ENCODE measurements at places on chromosomes 12 and 14.

DNA sequence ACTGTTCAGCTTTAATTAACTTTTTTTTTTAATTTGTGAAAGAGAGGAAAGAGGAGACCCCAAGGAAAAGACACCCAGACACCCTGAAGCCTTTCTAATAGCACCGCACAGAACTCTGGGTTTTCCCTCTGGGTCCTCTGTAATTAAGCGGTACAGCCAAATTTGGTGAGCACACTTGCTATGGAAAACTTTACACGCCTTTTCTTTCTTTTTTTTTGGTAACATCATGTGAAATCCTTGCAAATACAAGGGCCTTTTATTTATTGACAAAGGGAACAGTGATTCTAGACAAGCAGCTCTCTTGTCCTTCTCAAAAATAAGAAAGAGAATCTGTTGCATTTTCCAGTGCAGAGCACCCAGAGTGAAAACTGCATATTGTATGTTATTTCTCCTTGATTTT lies 44.4 kb upstream of the CPM start:
- DNase-seq = no peak

GRCh38 chr12:102963796-102964195 lies 6.3 kb downstream of the ASCL1 start:
- DNase-seq = no peak

- DNase-seq = no peak
Measured at GRCh38 chr14:49623941-49624839, 3.6 kb downstream of the MGAT2 start.

- DNase-seq = no peak
Measured at GRCh38 chr14:104081261-104081835, 4.2 kb upstream of the ASPG start.

DNA sequence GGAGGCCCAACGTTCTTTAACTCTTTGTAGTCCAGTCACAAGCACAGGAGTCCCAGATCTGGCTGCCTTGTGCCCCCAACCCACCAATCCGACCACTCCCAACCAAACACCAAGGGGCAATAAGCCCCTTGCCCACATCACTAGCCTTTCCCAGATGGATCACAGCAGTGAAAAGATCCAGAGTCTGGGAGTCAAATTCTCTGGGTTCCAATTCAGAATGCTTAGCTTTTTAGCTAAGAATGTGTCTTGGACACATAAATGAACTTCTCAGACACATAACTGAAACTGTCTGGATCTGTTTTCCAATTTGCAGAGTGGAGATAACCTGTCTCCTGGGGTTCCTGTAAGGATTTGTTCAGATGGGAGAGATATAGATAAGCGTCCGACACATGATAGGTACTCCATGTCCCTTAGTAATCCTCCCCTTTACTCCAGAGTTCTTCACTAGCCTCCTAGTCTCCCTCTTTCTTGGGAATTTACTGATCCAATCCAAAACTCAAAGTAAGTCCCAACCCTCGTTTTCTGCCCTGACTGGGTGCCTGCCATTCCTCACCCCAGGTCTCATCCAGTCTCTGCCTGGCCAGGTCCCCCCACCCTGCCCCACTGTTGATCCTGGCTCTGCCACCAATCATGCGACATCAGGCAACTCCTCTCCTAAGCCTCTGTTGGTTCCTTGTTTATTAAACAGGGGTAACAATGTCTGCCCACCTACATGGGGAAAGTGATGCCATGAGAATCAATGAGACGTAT lies 439 bp upstream of the TNFRSF1A start:
- DNase-seq = no peak

- DNase-seq = no peak
Measured at GRCh38 chr12:105018776-105019175, 32.7 kb downstream of the NOPCHAP1 start.

- DNase-seq = no peak
Measured at GRCh38 chr14:89212386-89213235, 204.4 kb downstream of the FOXN3 start.

GRCh38 chr14:69535230-69535848 lies 39.3 kb downstream of the CCDC177 start:
- DNase-seq = peak; percentile 52

- DNase-seq = no peak
Measured at GRCh38 chr12:122934722-122935121, 31.5 kb downstream of the ABCB9 start.

DNA sequence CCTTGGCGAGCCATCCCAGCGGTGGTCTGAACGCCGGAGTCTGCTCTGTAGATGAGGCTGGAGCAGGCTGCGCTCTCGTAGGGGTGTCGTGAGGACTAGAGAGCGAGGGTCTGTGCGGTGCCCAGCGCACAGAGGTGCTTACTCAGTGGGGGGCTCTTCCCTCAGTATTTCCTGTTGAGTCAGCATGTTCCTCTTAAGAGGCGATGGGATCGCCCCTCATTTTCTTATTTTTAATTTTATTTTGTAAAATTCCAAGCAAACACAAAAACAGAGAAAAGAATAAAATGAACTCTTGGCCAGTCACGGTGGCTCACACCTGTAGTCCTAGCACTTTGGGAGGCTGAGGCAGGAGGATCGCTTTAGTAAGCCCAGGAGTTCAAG lies 40.8 kb upstream of the BCL7A start:
- DNase-seq = no peak

DNA sequence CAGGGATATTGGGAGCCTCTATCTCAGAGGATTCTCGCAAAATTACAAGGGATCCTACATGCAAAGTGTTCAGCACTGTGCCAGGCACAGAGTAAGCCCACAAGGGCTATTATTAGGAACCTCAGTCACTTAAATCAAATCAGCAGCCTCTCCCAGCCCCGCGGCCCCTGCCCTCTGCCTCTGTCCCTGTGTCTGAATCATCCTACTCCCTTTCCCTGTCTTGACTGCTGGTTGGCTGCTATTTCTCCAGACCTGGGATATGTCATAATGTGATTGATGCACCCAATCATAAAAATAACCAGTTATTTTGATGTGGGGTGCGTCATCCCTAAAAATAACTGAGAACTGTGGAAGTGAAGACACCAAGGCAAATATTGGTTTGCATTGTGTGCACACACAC lies 176.3 kb downstream of the KSR2 start:
- DNase-seq = no peak

DNA sequence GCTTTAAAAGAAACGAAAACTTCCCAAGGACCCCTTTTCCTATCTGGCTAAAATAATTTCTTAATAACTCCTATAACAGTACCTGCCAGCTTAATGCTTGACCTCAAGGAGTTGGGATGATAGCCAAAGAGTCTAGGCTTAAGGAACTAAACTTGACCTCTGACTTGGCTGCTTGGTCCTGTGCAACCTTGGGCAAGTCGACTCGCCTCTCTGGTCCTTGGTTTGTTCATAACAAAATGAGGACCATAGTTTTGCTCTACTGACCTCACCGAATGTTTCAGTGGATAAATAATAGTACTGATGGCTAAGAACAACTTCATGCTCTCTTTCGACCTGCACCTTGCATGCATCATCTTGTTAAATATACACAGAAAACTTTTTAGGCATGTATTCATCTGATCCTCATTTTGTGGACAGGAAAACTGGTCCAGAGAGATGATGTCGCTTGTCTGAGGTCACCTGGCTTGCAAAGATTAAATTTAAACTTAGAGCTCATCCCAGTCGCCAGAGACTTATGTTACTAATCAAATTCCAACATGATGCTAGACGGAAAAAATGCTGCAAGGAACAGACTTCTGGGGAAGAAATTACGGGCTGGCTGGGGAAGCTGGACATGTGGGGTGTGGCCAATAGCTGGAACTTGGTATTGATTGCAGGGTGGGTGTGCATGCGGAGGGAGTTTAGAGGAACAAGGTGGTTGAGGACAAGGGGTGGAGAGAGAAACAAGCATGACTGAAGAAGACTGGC lies 38.0 kb upstream of the WSCD2 start:
- DNase-seq = no peak

DNA sequence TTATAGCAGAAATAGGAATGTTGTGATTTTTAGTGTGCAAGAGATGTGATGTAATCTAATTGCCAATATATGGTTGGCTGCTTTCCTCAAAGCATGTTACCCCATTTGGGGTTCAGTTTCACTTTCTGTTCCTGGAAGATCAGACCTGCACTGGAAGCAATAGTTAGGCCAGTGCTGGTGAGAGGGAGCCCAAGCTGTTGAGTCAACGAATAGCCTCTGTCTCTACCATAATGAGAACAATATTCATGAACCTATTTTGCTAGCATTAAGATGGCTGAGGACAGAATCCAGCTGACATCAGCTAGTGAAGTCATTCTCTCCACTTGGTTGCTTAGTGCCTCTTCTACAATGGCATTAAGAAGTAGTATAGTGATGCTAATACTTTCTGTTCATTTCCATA lies 379.9 kb upstream of the DCN start:
- DNase-seq = no peak
